Glutamatergic neuron (in vitro differentiated cells): ENCODE measurements at places on chromosomes 2 and 18. TPM values are rescaled to one million over a fixed set of nuclear protein-coding genes. Genes with fewer than 3 reads are reported as not detected.

ABCB11 gene
- total RNA-seq = not detected

GRCh38 chr2:42254186-42254895 lies 85.2 kb downstream of the EML4 start:
- no peak for DNase-seq

MARCHF4 gene
- total RNA-seq = 26.1 TPM

TUBA3E gene
- total RNA-seq = not detected

- DNase-seq = no peak
Observed at GRCh38 chr2:112519506-112519905, 22.8 kb upstream of the POLR1B start.
